ENCODE measurements at places on chromosomes 5 and 9.

DNA sequence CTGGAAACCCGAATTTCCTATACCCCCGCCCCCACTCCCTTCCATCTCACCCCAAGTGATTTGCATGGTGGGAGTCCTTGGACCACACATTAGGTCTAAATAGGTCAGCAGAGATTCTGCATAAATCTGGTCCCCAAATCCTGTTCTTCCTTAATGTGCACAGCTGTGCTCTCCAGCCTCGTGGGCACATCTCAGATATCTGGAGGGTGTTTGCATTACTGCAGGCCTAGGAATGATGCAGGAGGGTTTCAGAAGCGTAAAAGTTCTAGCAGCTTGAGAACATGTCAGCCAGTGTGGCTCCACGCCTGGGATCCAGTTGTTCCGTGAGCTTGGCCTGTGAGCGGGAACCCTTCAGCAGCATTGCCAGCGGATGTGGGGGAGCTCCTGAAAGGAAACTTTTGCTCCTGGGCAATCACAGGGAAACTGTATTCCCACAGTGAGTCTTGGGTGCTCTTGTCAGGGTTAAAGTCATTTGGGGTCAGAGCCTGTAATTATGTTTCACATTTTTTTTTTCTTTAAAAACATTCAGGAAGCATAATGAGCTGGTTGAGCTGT lies 12.9 kb downstream of the ARHGAP26 start:
- DNase-seq: no peak

GRCh38 chr9:134627417-134628353 lies 13.9 kb upstream of the COL5A1 start:
- no peak for DNase-seq

- no peak for DNase-seq
Observed at GRCh38 chr5:28648108-28648507, 1609.7 kb upstream of the CDH9 start.

GRCh38 chr9:93600504-93600903 lies 24.1 kb downstream of the PHF2 start:
- DNase-seq: no peak

DNA sequence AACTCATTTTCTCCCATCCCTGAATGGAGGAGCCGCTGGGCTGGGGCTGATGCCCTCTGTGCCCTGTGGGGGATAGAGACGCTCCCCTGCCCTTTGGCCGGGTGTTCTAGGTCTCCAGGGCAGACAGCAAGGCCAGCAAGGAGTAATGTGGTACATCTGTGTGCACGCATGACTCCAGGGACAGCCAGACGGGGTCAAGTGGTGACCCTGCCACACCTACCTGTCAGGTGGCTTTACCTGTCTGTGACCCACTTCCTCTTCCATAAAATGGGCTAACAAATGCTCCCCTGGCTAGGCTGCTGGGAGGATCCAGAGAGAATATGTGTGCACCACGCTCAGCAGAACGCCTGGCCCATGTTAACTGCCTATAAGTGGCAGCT lies 35.4 kb upstream of the BARHL1 start:
- DNase-seq: no peak

GRCh38 chr9:93655621-93656425 lies 79.4 kb downstream of the PHF2 start:
- DNase-seq: no peak

- no peak for DNase-seq
Observed at GRCh38 chr5:115465431-115465830, 79.1 kb downstream of the FEM1C start.

- no peak for DNase-seq
Observed at GRCh38 chr9:121204121-121204520, 2.5 kb upstream of the RAB14 start.

GRCh38 chr9:125238915-125239446 lies 2.2 kb downstream of the HSPA5 start:
- DNase-seq: no peak

DNA sequence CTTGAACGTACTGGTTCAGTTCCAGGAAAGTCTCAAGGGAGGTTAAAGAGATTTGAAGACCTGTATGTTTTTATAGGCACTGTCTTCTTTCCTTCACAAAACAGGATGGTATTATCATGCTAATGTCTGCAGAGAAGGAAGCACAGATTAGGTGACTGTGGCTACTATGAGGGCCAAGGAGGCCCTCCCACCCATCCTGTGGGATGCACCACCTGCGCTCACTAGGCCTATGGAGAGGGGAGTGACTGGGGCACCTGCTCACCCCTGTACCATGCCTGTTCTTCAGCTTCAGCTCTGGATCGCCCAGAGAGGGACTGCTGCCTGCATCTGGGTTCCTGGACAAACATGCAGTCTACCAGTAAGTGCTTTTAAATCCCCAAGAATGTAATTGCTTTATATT lies 469.4 kb downstream of the CCDC171 start:
- DNase-seq: no peak

GRCh38 chr5:74493411-74493810 lies 147.1 kb downstream of the ENC1 start:
- no peak for DNase-seq

DNA sequence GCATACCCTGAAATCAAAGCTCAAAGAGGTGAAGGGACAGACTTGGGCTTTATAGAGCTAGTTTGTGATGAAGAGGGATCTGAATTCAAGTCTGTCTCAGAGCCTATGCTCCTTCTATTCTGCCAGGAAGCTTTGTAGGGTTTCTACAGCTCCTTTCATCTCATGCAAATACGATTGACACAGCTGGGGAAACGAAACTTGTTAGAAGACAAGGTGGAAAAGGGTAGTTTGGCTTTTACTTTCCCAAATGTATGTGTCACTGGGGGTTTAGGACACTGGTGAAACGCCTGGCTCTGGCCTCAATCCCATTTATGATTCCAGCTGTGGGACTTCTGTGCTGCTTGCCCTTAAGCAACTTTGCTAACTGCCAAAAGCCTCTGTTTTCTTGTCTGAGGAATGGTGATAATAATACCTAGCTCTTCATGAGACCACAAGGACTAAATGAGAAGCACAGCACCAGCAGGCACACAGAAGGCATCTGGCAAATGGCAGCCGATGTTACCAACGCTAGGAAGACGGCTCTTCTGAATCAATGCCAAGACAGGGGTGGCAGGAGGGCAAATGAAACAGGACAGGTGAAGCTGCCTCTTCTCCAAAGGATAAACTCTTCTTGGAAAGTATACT lies 70.3 kb upstream of the EQTN start:
- no peak for DNase-seq

DNA sequence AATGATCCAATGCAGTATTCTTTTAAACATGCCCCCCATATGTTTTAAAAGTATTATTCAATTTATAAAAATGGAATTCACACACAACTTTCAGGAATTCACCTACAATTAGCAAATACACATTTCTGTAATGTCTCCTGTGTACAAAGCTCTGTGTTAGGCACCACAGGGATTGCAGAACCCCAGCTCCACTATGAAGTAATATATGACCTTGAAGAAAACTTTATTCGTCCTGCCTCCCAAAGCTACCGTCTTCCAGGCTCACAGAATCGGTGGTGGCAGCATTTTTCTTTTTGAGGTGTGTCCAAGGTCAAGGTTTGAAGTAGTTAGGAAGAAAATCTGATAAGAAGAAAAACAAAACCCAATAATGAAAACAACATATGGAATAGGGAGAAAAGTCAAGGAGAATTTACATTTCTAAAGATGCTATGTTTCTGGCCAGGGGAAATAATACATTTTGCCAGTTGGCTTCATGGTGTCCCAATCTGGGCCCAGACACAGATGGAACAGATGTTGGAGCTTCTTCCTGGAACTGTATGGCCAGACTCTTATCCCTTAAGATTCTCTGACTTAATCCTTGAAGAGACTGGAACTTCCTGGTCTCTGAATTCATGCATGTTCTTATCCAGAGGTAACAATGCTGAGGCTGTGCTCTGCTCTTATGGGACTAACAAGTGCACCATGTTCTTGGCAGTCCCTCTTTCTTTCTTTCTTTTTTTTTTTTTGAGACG lies 22.0 kb upstream of the LVRN start:
- DNase-seq: no peak

- no peak for DNase-seq
Observed at GRCh38 chr9:96382175-96382574, 1.3 kb downstream of the SLC35D2 start.

GRCh38 chr5:6452622-6453504 lies 4.2 kb downstream of the UBE2QL1 start:
- no peak for DNase-seq

GRCh38 chr5:38739011-38739704 lies 106.7 kb upstream of the OSMR start:
- DNase-seq: no peak

- no peak for DNase-seq
Observed at GRCh38 chr9:14021871-14022525, 291.9 kb downstream of the NFIB start.

- no peak for DNase-seq
Observed at GRCh38 chr9:110626101-110626829, 42.3 kb upstream of the MUSK start.

GRCh38 chr5:171593976-171594375 lies 174.5 kb downstream of the FGF18 start:
- DNase-seq: no peak

GRCh38 chr5:160547061-160547460 lies 125.4 kb downstream of the PTTG1 start:
- no peak for DNase-seq

GRCh38 chr5:104223885-104224773 lies 661.5 kb upstream of the NUDT12 start:
- no peak for DNase-seq

DNA sequence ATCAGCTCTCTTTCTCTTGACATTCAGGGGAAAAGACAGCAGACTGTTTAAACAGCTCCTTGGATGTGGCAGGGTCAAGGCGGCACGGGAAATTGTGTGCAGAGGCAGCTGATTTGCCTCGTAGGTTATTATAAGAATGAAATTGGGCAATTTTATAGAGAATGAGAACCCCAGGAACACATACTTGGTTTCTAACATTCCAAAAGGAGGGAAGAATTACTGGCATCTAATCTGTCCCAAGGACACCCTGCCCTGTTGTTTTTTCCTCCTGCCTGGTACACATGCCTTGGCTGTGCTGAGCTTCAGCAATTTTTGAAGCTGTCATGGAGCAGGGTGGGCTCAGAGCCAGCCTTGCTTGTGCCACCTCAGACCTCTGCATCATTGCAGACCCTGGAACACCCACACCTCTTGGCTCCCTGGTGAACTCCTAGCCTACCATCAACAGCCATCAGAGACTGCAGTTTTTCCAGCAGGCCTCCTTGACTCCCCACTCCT lies 143.6 kb downstream of the BOD1 start:
- no peak for DNase-seq

- no peak for DNase-seq
Observed at GRCh38 chr9:2418619-2419018, 203.0 kb upstream of the VLDLR start.

- DNase-seq: no peak
Observed at GRCh38 chr9:83299571-83299970, 236.6 kb upstream of the RASEF start.

- DNase-seq: no peak
Observed at GRCh38 chr5:143432658-143433239, 29.3 kb upstream of the NR3C1 start.

DNA sequence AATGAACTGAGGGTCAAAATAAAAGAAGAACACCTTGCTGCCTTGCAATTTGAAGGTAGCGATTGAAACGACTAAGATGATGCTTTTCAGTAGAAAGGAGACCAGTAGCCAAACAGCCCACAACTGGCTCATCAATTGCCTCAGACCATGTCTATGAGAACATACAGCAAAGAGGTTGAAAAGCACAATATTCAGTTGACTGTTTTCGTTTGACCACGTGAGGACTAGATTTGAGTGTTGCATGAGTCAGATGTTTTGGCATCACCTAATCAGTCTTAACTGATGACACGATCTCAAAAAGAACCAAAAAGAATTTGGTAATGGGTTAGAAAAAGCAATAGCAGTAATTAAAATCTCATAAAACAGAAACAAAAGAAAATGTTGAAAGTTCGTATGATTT lies 82.7 kb upstream of the IL7R start:
- DNase-seq: no peak

GRCh38 chr9:116149844-116150243 lies 3.7 kb upstream of the PAPPA start:
- no peak for DNase-seq

DNA sequence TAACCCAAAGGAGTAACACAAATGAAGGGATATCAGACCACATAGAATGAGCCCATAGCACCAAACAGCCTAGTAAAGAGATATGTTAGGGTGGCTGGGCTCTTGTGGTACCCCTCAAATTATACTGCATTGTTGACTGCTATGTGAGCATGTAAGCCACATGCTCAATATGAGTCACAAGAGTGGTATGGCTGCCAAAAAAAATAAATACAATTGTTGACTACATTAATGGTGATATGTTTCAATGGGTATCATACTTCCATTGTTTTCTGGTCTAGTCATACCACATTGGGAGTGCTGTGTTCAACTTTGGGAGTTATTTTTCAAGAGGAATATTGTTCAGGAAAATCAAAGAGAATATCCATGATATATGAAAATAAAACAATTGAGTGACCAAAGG lies 162.4 kb upstream of the PIK3R1 start:
- no peak for DNase-seq

GRCh38 chr9:13809401-13809800 lies 504.5 kb downstream of the NFIB start:
- DNase-seq: no peak

- DNase-seq: no peak
Observed at GRCh38 chr5:171697221-171698102, 88.2 kb upstream of the SMIM23 start.

DNA sequence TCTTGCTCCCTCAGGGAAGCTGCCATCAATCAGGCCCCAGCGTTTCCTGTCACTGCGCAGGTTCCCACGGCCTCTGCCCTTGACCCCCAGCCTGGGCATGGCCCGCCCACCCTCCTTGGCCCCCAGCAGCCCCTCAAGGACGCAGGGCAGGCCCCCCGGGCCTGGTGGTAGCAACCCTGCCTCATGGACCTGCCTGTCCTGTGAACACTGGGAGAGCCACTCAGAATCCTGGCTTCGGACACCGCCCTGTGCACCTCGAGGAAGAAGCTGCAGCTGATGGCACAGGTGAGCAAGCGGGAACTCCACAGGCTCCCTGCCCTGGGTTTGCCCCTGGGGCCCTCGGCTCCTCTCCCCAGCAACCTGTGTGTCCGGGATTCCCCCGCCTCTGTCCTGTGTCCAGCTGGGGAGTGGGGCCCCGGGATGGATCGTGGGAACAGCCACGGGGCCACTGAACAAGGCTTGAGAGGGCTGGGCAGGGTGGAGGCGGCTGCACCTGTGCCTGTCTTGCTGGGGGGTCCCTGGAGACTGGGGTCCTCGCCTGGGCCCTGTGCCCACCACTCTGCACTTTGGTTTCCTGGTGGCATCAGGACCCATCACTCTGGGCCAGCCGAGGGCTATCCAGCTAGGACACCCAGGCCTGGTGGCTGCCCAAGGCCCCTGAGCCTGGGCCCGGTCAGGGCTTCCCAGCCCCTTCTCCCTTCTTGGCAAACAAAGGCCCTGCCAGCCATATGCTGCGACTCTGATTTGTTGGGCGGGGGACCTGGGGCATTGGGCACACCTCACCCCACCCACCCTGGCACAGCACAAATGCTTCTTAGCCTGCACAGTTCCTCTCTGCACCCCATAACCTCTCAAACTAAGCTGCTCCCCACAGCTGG lies 33.5 kb upstream of the EGFL7 start:
- DNase-seq: no peak

GRCh38 chr5:72282878-72283277 lies 37.2 kb downstream of the MRPS27 start:
- DNase-seq: no peak

Data from activated gamma-delta T cell treated with Interleukin-2 at 50 U/mL for 16 hours (primary cell).